ENCODE measurements at places on chromosomes 5 and 9. TPM values are rescaled to one million over a fixed set of nuclear protein-coding genes. Genes with fewer than 3 reads are reported as not detected.

Gene STK32A
- not detected for polyA plus RNA-seq

Gene RGS7BP
- not detected for polyA plus RNA-seq

Gene TAF11L10
- polyA plus RNA-seq = not detected

Gene TNC
- polyA plus RNA-seq = not detected

Gene ERAP2
- polyA plus RNA-seq = 6.4 TPM

DNA sequence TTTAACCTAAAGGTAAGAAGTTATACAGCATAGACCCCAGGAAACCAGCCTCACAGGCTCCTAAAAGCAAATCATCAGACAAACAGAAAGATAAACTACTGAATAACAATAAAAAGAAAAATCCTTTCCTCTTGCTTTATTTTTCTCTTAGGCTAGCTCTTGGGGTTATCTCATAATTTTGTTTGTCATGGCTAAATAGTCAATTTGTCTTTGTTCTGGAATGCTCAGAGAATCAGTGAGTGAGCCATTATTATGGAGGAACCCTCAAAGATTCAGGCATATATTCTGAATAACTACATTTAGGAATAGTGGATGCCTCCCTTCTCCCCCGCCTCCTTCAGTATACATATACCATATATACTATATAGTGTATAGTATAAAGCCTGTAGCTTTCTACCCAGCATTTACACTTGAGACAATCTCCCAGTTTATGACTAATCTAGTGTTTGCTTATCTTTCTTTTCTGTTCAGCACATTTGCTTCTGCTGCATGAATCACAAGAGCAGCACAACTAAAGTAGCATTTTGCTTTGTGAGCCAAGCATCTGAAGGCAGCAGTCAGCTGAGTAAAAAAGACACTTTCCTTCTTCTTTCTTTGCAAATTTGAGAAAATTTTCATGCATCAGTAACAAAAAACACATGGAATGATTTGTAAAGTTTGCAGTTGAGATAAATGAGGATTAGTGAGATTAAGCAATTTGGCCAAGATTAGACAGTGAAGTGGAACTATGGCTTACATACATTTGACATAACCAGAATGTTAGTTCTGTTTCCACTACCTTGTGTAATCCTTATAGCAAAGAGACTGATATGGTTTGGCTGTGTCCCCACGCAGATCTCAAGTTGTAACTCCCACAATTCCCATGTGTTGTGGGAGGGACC, 45.3 kb upstream of the PPP3R2 start:
- DNase-seq = no peak

- DNase-seq = no peak
Measured at GRCh38 chr5:56831773-56832172, 16.4 kb downstream of the MAP3K1 start.

GRCh38 chr5:136388474-136388873, 23.1 kb upstream of the TRPC7 start:
- no peak for DNase-seq

- no peak for DNase-seq
Measured at GRCh38 chr9:2984491-2984890, 140.6 kb upstream of the PUM3 start.

DNA sequence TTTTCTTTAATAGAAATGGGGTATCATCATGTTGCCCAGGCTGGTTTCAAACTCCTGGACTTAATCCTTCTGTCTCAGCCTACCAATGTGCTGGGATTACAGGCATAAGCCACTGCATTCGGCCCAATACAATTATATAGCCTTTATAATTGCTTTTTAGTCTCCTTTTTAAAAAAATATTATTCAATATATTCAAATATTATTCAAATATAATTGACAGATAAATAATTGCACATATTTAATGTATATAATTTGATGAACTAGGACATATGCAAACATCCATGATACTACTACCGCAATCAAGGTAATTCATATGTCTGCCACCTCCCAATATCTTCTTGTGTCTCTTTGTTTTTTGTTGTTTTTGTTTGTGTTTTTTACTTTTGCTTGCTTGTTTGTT, 894.2 kb upstream of the PTPRD start:
- DNase-seq = no peak

GRCh38 chr5:181088289-181088688, 42.7 kb downstream of the OR2V1 start:
- no peak for DNase-seq

DNA sequence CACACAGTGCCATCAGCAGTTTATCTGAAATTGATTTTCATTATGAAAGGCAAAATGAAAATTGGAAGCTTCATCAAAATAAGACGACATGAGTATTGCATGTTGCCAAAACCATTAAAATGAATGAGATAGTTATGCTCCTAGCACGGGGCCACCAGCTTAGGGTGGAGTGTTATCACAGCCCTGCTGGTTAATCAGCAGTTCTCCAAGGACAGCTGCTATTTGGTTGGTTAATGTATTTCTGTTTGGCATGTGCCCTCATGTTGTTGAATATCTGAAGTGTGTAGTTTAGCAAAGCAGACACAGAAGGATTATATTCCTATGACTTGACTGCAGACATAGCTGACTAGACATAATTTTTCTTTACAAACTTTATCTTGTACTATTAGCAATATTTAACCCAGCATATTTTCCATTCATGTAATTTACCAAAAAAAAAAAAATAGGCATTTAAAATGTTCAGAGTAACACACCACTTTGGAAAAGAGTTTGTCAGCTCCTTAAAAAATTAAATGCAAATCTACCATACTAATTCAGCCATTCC, 98.6 kb upstream of the PIK3R1 start:
- no peak for DNase-seq

DNA sequence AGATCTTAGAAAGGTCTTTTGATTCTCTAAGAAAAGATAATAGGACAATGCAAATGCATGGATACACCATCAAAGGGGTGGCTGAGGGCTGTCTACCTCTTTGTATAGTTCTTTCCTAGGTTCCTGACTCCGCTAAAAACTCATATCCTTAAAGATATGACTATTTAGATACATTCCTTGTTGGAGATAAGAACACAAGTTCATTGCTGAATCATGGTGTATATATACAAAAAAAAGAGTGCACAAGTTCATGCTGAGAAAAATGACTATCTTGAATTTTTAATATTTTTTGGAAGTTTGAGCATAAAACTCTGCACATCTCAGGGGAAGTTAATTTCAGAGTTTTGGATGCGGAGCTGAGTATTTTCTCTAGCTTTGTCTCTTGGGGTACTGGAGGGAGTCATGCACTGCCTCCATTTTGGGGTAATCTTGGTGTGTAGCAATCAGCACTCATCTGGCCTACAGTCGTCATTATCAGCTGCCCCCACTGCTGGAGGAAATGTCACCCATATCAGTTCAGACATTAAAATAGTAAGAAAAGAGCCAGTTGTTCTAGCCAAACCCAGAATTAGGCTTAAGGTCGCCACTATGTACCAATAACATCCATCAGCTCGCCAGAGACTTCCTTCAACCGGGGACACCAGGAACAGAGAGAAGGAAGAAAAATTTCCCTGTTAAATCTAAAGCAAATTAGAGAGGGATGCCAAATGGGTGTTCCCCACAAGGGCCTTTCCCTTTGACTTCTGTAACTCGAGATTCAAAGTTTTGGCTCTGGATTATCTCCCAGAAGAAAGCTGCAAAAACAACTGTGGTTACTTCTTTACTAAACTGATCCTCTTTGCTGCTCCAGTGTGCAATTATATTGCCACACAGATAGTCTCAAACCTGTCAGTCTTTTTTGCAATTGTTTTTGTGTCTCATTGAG, 49.0 kb downstream of the PTTG1 start:
- no peak for DNase-seq

DNA sequence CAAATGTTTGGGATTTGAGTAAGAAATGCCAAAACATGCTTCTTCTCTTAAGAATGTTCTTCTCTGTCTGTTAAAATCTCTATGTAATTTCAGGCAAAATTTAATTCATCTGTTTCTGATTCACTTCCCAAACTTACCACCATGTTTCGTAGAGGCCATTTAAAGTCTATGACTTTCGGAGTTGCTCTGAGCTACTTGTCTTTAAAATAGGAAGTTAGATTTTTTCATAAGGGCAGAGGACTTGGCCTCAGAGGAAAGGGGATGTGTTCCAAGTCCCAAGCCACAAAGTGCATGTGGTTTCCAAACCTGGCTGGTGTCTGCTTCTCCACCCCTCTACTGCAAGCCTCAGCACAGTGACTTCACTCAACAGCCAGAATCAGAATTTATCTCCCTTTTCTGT, 111.3 kb upstream of the ADRA1B start:
- no peak for DNase-seq

DNA sequence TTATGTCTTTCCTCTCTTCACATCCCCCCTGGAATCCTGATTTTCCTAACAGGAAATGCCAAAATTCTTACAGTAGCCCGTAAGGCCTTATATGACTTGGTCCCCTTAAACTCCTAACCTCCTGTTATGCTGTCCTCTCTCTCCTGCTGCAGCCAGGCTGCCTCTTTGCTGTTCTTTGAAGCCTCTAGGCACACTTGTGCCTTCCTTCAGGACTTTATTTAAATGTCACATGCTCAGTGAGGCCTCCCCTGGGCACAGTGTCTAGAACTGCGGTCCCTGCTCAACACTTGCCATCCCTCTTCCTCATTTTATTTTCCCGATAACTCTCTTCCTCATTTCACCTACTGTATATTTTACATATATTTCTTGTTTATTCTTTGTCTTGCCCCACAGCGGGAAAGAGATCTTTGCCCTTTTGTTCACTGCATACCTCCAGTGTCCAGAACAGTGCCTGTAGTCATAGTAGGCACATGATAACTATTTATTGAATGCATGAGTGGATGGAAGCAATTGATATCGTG, 5.5 kb upstream of the SHB start:
- no peak for DNase-seq

DNA sequence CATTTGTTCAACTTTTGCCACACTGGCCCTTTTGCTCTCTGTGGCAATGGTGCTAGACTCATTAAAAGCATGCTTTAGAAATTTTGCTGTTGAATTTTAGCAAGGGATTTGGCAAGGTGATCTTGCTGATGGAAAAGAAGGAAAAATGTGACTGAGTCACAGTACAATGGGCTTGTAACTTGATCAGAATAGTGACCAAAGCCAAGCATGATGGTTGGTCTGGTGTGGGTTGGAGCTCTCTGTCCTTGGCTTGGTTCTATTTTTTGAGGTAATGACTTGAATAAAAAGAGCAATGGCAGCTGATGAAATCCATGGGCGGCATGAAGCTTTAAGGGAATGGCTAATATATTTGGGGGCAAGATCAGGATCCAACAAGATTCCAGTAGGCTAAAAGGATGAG, 114.4 kb upstream of the ZNF366 start:
- DNase-seq = no peak

DNA sequence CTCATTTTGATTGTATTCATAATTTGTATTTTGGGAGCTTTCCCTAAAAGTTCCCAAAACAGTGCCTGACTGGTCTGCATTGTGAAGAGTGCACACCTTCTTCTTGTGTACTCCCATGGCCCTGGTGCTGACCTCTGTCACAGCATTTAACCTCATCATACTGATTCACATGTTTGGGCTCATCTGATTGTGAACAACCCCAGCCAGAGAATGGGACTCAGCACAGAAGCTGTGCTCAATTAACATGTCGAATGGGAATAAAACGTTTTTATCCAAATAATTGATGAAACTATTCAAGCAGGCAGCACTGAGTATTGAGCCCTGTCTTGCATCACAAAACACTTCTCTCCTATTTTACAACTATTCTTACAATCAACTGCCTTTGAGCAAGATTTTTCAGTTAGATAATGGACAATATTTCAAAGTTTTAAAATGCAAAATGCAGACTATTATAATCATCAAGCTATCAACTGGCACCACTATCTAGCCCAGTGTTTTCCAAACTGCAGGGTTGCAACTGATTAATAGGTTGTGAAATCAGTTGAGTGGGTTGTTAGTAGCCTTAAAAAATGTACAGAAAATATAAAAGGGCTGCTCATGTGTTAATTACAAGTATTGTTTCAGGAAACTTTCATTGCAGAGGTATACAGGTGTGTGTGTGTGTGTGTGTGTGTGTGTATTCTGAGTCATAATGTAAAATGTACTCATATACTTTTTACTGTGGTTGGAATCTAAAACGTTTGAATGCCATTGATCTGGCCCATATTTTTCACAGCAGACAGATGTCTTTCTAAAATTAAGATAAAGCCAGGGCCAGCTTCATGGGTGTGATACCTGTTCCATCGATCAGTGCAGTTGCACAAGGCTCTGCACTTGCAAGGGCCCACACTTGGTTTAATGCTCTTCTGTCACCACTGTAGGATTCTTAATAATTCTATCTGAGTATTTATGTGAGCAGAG, 190.5 kb downstream of the PIK3R1 start:
- no peak for DNase-seq

DNA sequence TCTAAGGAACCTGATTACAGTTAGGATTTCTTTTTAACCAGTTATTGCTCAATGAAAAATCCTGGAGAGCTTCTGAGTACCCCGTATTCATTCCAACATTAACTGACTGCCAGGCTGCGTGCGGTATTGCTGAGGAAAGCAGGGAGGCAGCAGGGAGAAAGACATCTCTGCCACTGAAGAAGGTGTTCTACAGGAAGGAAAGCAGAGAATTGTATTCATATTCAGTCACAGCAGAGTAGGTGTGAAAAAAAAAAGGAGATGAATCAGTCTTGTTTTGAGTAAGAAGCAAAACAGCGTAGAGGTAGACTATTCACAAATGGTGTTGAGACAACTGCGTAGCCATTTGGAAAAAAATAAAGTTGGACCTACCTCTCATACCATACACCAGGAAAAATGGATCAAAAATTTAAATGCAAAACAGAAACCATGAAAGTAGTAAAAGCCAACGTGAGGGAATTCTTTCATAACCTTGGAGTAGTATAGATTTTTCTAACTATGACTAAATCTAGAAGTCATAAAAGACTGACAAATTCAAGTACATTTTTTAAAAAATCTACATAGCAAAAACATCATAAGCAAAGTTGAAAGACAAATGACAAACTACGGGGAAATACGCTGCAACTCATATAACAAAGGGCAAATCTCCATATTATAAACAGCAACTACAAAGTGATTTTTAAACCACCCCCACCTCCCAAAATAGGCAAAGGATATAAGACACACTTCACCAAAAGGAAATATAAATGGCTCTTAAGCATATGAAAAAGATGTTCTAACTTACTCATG, 9.9 kb upstream of the NR4A3 start:
- no peak for DNase-seq

DNA sequence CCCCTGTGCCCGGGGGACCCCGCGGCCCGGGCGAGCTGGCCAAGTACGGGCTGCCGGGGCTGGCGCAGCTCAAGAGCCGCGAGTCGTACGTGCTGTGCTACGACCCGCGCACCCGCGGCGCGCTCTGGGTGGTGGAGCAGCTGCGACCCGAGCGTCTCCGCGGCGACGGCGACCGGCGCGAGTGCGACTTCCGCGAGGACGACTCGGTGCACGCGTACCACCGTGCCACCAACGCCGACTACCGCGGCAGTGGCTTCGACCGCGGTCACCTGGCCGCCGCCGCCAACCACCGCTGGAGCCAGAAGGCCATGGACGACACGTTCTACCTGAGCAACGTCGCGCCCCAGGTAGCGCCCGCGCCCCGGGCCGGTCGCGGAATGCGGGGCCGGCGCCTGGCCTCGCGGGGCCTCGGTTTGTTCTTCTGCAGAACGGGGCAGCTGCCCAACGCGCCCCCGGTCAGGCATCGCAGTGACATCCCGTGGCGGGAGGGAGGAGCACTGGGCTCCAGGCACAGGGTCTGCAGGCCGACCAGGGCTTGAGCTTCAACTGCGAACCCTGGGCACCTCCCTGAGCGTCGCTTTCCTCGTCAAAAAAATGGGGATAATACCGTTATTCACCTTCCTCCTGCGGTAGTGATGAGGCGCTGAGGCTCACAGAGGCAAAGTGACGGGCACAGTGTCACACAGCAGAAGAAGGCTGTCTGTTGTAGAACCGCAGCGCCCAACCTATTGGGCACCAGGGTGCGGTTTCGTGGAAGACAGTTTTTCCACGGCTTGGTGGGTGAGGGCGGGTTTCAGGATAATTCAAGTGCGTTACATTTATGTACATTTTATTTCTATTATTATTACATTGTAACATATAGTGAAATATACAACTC, 777 bp downstream of the ENDOG start:
- DNase-seq = no peak

Measured in naive thymus-derived CD8-positive, alpha-beta T cell (primary cell).